AG09309 (cell line): ENCODE measurements at places on chromosomes 3 and 15.

DNA sequence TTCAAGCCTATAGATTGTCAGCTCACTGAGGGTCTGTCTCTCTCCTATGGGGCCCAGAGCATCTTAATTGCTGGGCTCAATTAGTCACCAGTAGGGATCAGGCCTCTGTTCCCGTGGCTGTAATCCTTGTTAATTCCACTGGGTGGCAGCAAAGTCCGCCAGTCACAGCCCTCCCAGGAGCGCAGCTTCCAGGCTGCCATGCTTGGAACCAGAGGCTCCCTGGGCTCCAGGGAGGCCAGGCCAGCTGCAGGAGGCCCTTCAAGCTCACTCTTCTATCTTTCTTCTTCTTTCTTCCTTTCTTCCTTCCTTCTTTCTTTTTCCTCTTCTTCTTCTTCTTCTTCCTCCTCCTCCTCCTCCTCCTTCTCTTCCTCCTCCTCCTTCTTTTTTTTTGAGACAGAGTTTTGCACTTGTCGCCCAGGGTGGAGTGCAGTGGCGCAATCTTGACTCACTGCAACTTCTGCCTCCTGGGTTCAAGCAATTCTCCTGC lies 14.4 kb downstream of the RNU5B-1 start:
- no peak for DNase-seq

DNA sequence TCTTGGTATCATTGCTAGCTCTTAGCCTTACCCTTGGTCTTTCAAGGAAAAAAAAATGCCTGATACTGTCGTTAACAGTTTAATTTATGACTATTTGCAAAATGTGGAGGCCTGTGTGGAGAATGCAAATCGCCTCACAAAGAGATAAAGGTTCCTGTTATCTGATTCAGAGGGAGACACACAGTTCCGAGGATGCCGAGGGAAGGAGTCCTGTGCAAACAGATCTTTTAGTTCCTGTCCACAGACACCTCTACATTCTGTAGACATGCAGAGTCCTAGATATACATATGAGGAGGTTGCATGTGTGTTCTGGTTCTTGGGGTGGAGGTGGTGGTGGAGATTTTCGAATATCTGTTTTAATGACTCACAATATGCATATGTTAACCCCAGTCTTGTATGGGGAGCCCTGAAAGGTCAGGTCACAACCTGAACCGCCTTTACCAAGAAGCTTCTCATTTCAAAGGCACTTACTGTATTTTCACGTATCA lies 5.7 kb downstream of the NR2F2 start:
- DNase-seq, result no peak

DNA sequence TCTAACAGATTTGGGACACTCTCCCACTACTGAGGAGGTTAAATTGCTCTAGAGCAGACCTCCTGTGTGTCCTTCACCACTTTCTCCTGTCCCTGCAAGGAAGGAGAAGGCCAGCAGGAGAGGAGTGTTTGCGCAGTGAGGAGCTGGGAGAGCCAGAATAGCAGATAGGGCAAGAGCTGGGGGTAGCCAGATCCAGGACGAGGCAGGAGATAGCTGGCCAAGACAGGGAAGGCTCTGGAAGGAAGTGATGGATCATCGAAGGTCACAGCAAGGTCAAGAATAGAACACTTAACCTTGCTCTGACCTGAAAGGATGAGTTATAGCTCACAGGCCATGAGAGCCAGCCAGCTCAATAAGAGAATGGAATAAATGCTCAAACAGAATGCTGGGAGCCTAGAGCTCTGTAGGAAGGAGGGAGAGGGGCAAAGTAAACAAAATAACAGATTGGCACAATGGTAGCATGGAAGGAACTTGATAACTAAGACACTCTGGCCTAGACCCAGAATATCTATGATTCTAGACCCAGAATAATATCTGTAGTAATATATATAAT lies 37.5 kb upstream of the FSIP1 start:
- DNase-seq, result no peak

- no peak for DNase-seq
Measured at GRCh38 chr3:156293566-156293965, 173.2 kb downstream of the KCNAB1 start.

- no peak for DNase-seq
Measured at GRCh38 chr15:74167891-74168331, 5.6 kb upstream of the ISLR start.

- no peak for DNase-seq
Measured at GRCh38 chr3:134083626-134084241, 54.0 kb upstream of the SLCO2A1 start.

DNA sequence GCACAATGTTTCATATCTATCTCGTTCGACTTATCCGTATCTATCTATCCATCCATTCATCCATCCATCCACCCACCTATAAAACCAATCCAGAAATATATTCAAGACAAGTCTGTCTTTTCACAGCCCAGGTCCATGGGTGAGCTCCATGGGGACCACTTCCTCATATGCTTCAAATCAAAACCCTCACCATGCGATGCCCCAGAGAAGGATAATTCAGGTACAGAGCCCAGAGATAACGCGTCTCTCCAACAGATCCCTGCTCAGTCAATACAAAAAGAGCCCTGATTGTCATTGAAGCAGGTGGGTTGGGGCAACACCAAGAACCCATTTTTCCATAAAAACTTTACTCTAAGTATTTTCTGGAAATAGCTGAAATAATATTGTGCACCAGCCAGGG lies 47.2 kb downstream of the PCSK6 start:
- DNase-seq, result no peak

GRCh38 chr3:18208091-18208490 lies 217.0 kb downstream of the SATB1 start:
- DNase-seq, result no peak

GRCh38 chr15:43465100-43465499 lies 27.9 kb downstream of the TP53BP1 start:
- DNase-seq, result peak; percentile 77

GRCh38 chr3:139157161-139157932 lies 112.7 kb upstream of the PRR23C start:
- no peak for DNase-seq

DNA sequence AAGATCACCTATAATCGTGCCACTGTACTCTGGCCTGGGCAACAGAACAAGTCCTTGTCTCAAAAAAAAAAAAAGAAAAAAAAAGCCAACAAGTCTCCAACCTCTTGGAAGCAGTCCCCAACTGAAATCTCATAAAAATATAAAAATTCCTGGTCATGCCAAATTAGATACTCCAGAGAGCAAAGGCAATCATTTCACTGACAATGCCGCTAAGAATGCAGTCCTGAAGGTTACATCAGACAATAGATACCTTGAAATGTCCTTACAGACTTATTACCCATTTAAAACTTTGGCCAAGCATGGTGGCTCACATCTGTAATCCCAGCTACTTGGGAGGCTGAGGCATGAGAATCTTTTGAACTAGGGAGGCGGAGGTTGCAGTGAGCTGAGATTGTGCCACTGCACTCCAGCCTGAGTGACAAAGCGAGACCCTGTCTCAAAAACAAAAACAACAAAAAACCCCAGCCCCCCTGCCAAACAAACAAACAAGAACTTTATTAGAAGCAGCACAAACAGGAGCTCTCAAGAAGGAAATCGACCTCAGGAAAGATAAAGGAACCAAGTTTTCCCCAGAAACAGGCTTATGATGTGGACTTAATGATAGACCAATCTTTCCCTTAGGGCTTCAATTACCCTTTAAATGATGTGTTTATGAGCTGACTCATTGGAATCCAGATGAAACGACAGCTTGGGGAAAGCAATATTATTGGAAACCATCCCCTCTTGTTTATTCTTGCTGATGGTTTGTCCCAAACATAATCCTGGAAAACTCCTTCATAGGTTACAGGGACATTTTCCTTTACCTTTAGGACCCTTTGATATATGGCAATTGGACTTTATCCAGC lies 53.1 kb upstream of the XCR1 start:
- DNase-seq, result no peak

GRCh38 chr3:64038253-64038767 lies 15.0 kb upstream of the PSMD6 start:
- DNase-seq, result no peak

GRCh38 chr15:89728254-89728653 lies 22.8 kb downstream of the MESP1 start:
- DNase-seq, result no peak

- DNase-seq, result no peak
Measured at GRCh38 chr3:69107841-69108240, 14.6 kb downstream of the LMOD3 start.

- no peak for DNase-seq
Measured at GRCh38 chr3:184694716-184695115, 17.1 kb downstream of the MAGEF1 start.

DNA sequence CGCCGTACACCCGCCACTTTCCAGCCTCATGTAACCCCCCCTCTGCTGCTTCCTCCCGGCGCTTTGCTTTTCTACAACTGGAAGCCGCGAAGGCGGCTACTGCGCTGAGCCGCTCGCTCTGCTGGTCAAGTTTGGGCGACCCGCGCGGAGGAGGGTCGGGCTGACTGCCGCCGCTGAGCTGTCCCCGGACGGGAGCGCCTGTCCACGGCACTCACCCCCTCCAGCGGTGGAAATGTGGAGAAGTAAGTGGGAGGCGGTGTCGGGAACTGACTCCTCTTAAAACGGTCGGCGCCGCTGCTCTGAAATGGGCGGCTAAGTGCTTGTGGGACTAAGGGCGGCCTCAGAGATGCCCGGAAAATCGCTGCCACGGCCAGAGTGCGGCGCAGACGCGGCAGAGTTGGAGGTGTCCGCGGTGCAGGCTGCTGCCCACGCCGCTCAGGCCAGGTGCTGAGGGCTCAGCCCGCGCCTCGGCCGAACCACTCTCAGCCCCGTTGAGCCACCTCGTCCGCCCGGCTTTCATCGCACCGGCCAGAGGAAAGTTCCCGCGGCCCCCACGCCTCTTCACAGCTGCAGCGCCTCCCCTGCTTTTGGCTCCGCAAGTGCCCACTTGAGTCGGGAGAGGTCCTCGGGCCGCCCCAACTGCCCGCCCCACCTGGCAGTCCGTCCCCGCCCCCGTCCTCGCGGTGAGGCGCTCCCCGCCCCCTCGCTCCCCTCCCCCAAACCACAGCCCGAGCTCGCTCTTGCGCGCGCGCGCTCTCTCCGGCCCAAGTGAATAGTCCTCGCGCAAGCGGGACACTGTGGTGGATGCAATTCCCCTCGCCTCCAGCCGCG lies at the start of gene EPHA6:
TSS of gene EPHA6 (plus strand) at position 775 of the 831 bp plus-strand sequence.
- DNase-seq, result no peak

DNA sequence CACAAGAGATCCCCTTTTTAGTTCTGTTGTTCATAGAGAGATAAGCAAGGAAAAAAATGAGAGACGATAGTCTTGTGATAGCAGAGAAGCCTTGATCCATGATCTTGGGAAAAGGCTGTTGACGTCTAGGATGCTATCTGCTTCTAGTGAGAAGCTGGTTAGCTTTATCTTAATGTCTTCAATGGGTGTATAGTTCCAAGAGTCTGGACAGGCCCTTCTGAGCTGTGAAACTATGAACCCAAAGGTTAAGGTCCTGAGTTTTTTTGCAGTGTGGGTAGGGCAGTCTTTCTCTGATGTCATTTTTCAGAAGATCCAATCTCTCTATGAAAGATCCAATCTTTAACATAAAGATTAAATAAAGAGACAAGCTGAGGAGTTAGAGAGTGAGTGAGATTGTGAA lies 10.5 kb upstream of the NOX5 start:
- no peak for DNase-seq

DNA sequence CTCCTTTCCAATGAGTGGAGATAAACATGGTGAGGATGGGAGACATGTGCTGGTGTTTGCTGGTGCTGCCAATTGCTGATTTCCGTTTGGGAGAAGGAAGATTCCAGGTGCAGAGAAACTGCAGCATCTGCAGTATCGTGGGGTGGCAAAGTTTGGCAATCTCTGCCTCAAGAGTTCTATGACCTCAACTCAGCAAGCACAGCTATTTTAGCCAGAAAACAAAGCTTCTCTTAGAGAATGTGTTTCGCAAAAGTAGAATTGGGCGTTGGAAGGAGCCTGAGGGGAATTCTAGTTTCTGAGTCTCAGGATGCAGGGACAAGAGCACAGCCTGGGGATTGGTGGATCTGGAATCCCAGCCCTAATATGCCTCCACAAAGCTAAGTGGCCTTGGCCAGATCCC lies 18.2 kb upstream of the SHC4 start:
- DNase-seq, result no peak

GRCh38 chr3:61903931-61904657 lies 342.7 kb downstream of the PTPRG start:
- no peak for DNase-seq

- DNase-seq, result no peak
Measured at GRCh38 chr3:50913260-50913659, 238.5 kb downstream of the DOCK3 start.

- DNase-seq, result peak; percentile 35
Measured at GRCh38 chr3:59133311-59133710, 83.5 kb upstream of the CFAP20DC start.

- DNase-seq, result peak; percentile 17
Measured at GRCh38 chr3:47113669-47114365, 50.1 kb downstream of the SETD2 start.

- DNase-seq, result no peak
Measured at GRCh38 chr3:81962396-81962795, 201.0 kb upstream of the GBE1 start.

DNA sequence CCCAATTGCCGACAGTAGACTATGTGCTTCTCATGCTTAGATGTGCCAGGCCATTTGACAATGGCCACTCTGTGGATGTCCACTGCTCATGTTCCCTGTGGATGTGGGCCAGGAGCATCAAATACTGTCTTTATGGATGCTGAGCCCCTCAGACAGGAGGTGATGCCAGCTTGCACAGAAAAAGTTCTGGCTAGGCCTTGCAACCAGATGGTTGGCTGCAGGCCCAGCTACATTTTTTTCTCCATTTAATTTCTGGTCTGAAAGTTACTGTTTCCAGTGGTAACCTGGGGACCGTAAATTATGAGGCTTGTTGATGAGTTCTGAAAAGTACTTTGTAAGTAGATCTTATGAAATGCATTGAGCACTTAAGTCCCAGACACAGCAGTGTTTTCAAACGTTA lies 228.5 kb downstream of the CHL1 start:
- no peak for DNase-seq

GRCh38 chr3:124419303-124419702 lies 310.9 kb upstream of the UMPS start:
- DNase-seq, result no peak

GRCh38 chr3:10508619-10509260 lies 3.4 kb upstream of the ATP2B2 start:
- DNase-seq, result no peak

DNA sequence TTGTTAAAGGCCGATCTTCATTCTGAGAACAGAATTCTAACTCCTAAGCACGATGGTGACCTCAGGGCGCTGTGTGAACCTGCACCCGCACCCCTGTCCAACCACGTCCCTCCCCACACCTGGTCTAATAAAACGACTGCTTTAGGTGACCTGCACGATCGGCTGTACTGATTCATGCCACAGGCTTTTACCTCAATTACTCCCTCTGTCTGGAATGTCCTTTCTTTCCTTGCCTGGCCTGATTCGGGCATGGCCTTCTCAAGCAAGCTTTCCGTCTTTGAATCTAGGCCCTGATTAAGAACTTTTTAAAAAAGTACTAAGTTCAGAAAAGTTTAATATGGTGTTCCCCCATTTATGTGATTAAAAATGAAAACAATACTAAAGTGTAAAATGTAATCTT lies 842 bp upstream of the U2SURP start:
- DNase-seq, result no peak

- peak; percentile 87 for DNase-seq
Measured at GRCh38 chr3:64238971-64239667, 13.9 kb upstream of the PRICKLE2 start.

- DNase-seq, result no peak
Measured at GRCh38 chr3:143753006-143753405, 95.3 kb downstream of the SLC9A9 start.
